Hematopoietic multipotent progenitor cell treated with erythropoietin and hydrocortisone succinate and interleukin-3 and kit ligand, for 17 days (in vitro differentiated cells): ENCODE measurements at places on chromosomes 3 and 15.

DNA sequence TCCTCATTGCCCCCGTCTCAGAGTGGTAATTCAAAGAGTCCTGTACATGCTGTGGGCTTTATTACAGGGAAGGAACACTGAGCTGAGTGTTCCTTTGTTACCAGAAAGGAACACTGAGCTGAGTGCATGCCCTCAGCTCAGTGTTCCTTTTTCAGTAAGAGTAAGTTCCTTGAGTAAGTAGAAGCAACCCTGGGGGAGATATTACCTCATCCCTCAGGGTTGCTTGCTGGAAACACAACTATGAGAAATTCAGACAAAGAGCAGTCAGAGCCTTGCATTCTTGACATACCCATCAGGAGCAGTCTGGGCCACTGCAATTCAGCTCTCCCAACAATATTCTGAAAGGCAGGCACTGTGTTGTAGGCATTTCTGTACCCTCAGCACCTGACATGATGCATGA lies 17.0 kb downstream of the CHRM5 start:
- no peak for DNase-seq

GRCh38 chr3:84236261-84236660 lies 722.5 kb upstream of the CADM2 start:
- no peak for DNase-seq

- DNase-seq = no peak
These were observed 9.2 kb upstream of the HES1 start for GRCh38 chr3:194126790-194127189.

GRCh38 chr3:7640787-7641186 lies 779.9 kb downstream of the GRM7 start:
- no peak for DNase-seq

- DNase-seq = no peak
These were observed 182.3 kb upstream of the BCL6 start for GRCh38 chr3:187927565-187927964.
